CD4-positive, alpha-beta T cell treated with Interleukin-15 for 1 hour (primary cell): ENCODE measurements at places on chromosomes 6 and 20.

DNA sequence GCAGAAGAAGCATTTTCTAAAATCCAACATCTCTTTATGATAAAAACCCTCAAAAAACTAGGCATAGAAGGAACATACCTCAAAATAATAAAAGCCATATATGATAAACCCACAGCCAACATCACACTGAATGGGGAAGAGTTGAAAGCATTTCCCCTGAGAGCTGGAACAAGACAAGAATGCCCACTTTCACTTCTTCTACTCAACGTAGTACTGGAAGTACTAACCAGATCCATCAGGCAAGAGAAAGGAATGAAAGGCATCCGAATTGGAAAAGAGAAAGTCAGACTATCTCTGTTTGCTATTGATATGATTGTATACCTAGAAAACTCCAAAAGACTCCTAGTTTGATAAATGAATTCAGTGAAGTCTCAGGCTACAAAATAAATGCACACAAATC, 7.9 kb upstream of the CDK19 start:
- no peak for DNase-seq

DNA sequence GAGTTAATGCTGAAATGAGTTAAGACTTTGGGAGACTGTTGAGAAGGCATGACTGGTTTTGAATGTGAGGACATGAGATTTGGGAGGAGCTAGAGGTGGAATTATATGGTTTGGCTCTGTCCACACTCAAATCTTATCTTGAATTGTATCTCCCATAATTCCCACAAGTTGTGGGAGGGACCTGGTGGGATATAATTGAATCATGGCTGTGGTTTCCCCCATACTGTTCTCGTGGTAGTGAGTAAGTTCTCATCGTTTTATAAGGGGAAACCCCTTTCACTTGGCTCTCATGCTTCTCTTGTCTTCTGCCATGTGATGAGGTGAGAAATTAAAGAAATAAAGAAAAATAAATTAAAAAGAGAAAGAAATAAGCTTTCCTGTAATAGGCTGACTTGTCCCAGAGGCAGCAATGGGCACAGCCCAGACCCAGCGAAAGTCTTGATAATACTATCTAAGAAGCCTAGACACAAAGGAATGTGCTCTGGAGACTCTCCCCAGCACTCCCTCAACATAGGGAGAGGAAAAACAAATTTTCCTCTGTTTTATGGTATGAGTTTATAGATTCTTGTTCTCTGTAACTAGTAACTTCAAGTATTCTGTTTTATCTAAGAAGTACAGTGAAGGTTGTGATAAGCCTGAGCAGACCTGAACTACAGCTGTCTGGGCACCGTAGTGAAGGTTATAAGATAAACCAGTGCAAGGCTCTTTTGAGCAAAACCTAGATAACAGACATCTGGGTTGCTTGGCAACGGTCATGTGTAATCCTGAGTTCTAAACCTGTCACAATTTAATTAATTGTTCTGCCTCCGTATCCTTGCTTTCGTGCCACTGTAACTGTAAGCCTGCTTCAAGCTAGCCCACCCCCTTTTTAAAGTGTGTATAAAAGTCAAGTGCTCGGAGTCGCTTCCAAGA, 88.9 kb upstream of the ECI2 start:
- no peak for DNase-seq

DNA sequence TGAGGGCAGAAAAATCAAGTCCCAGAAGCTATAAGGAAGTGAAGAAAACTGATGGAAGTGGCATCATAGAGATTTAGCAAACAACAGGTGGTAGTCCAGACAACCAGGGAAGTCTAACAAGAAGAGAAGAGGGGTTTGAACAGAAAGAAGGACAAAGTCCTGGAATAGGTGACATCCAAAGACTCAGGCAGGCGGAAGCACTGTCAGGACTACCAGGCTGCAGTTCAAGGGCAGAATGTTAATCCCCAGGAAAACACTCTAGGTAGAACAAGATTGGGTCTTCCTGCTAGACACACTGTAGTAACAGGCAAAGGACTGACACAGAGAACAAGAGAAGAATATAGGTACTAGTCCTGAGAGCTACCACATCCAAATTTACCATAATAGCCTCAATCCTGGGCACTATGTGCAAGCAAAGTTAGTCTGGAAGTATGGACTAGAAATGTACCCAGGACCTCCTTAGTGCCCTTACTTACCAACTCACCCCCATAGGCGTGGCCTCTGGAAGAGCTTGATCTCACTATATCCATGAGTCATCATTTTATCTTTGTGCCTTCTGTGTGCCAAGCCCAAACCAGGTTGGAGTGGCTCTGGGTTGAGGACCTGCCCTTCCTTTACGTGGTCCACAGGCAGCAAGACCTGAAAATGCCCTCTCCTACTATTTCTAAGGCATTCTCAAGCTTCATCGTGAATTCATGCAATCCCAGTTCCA, 2.2 kb upstream of the EPB41L2 start:
- DNase-seq, result no peak

DNA sequence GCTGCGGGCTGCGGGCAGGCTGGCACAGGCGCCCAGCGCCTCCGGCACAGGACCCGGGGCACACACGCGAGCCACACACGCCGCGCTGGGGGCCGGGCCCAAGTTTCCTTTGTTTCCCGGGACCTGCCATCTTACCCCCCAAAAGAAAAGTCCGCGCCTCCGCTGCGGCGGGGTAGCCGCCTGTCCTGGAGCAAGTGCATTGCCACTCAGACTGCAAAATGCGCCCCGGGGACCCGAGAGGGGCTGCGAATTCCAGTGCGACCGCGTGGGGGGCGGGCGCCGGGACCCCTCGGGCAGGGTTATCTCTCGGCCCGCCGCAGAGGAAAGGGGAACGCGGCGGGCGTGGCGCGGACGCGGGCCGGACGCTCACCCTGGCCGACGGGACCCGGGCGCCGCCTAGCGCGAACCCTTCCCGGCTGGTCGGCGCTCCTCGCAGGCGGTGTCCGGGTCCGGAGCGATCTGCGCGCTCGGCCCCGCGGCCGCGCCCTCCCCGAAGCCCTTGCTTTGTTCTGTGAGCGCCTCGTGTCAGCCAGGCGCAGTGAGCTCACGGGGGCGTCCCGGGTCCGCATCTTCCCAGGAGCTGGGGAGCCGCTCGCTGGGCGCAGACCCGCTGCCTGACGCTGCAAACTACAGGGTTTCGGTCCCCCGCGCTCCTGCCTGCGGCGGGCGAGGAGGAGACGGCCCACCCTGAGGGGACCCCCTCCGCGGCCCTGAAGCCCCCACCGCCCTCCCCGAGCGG, 639 bp upstream of the CD24 start:
- peak; percentile 39 for DNase-seq

DNA sequence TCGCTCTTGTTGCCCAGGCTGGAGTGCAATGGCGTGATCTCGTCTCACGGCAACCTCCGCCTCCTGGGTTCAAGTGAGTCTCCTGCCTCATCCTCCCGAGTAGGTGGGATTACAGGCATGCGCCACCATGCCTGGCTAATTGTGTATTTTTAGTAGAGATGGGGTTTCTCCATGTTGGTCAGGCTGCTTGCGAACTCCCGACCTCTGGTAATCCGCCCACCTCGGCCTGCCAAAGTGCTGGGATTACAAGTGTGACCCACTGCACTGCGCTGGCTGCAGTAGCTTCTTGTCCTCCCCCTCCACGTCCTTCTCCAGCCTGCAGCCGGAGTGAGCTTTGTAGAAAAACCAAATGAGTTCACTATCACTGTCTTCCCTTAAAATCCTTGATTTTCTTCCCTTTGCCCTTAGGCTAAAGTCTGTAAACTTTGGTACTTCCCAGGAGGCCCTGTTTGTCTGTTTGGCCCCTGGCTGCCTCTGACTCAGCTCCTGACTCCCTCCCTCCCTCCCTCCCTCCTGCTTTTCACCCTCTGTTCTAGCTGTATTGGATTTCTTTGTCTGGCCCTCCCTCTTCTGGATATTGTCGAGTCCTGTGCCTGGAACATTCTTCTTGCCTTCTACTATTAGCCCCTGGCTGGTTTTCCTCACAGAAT, 12.9 kb downstream of the PARD6B start:
- no peak for DNase-seq

DNA sequence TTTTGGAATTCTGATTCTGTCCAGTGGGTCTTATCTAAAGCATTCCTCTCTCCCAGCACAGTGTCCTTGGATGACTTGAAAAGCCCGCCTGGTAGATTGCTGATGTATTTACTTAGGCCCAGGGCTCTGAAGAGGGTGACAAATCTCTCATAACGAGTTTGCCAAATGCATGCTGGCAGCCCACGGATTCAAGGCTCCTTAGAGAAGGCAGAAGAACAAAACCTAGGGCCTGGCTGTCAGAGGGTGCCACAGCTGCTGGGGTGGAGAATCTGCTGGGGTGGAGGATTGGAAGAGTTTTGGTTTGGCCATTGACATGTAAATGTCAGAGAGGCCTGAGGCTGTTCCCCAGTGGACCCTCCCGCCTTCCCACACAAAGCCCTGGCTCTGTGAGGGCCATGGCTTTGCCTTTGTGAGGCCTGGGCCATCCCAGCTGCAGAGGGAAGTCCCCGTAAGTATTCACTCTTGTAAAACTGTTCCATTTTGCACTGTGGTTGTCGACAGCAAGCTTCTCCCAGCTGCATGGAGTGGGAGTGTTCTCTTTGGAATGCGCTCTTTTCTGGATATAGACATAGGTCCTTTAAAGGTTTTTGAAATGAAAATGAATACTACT, 50.3 kb downstream of the ANKRD6 start:
- DNase-seq, result no peak

- no peak for DNase-seq
Measured at GRCh38 chr6:32885698-32886286, 31.8 kb downstream of the PSMB9 start.

- no peak for DNase-seq
Measured at GRCh38 chr20:4920131-4920530, 81.2 kb downstream of the SLC23A2 start.

DNA sequence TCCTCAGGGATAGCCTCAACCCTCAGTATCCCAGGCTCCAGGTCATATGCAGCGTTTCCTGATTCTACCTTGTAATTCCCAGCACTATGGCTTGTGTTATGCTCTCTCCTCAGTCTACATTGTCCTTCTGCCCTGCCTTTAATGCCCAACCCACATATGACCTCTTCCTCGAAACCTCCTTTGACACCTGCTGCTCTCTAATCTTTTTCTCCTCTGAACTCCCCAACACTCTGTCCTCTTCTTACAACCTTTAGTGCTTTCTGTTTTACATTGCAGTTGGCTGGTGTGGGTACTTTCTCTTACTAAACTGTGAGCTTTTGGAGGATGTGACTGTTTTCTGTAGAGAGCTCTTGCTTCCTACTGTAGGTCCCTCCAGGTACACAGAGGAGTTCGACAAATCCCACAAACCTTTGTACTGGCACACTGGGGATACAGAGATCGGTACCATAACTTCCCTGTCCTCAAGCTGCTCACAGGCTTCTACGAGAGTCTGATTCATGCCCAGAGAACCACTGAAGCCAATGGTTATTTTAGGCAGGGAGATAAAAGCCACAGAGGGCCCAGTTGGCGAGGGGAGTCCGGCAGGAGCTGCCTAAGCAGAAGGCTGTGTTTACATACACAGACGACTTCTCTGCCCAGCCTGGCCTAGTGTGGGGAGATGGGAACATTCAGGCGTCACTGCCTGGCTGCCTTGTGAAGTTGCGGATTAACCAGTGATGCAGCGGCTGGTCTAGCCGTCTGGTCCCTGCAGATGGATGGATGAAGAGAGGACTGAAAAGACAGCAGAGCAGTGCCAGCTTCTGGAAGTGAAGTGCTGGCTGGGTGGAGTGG, 8.4 kb upstream of the EPB41L1 start:
- no peak for DNase-seq

GRCh38 chr6:118489990-118490389, 58.1 kb upstream of the PLN start:
- DNase-seq, result no peak

GRCh38 chr20:16569246-16570153, 3.7 kb downstream of the KIF16B start:
- no peak for DNase-seq

GRCh38 chr6:166318227-166318626, 10.0 kb upstream of the PRR18 start:
- DNase-seq, result no peak

DNA sequence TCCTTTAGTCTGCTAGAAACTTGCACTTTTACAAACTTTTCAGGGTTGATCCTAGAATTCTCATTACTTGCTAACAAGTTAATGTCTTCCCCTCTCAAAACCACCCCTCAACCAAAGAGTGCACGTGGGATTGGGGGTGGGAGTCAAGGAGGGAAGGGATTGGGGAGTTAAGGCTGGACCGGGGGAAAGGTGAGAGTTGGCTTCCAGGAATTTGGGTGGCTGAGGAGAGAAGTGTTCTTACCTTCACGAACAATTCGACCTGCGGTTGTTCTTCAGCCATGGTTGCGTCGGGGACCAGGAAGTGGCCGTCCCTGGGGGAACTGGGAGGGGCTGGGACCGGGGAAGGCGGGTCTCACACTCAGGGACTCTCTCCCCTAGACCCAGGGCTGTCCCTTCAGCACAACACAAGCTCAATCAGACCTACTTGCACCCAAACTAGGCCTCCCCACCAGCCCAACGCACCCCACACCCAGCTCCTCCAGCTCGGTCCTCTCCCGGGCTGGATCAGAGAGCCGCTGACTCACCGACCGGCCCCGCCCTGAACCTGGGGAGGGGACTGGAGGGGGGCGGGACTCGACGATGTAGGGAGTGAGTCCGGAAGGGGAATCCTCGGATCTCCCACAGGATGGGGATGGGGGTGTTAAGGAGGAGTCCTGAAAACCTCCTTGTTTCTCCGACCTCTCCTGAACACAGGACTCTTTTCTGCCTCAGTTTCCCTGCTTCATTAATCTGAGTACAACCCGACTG, at the start of gene CLIC1:
TSS of gene CLIC1 (minus strand) at position 510 of the 747 bp plus-strand sequence. CDS start at position 280, 230 bp downstream.
- DNase-seq, result peak; percentile 84

- DNase-seq, result no peak
Measured at GRCh38 chr6:162849269-162849668, 121.5 kb downstream of the PACRG start.

- DNase-seq, result no peak
Measured at GRCh38 chr6:82094166-82094806, 153.3 kb downstream of the IBTK start.

- DNase-seq, result no peak
Measured at GRCh38 chr20:9180481-9181257, 111.8 kb downstream of the PLCB4 start.

- no peak for DNase-seq
Measured at GRCh38 chr6:17589406-17590096, 10.6 kb upstream of the FAM8A1 start.

DNA sequence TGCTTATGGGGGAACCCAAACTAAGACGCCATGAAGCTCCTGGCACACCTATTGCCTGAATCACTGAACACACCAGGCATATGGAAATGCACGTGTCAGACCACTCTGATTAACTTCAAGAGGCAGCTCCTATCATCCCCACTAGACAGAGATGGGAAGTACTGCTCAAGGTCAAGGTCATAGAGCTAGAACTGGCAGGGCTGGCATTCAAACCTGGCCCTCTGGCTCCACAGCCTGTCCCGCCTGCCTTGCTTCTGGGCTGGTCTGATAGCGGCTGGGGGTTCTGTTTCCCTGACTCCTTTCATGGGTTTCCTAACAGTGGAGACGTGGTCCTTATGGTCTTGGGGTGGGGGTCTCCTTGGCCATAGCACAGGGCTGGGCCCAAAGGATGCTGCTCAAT, 22.6 kb upstream of the DSN1 start:
- no peak for DNase-seq
